Stimulated activated CD4-positive, alpha-beta T cell treated with anti-CD3 and anti-CD28 coated beads, Interleukin-12 subunit alpha, Interleukin-12 subunit beta, amount 100 ng/mL, for 48 hours (primary cell): ENCODE measurements at places on chromosomes 3 and 15.

- DNase-seq: no peak
Measured at GRCh38 chr3:128167646-128167972, 14.3 kb downstream of the EEFSEC start.

DNA sequence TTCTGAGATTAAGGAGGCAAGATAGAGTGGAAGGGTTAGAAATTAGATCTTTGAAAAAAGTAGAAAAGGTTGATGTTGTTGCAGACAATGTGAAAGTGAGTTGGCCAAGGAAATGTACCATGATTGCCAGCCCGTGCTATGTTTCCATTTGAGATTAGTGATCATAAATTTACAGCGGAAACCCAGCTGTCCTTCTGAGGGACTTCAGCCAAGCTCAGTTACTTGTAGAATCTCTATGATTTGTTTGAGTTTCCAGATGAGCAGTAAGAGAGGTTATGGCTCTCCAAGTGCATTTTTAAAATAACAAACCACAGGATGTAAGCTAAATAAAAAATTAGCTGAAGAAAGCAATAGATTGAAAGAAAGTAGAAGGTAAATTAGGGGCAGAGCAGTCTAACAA lies 54.2 kb upstream of the RBMS3 start:
- DNase-seq: no peak

DNA sequence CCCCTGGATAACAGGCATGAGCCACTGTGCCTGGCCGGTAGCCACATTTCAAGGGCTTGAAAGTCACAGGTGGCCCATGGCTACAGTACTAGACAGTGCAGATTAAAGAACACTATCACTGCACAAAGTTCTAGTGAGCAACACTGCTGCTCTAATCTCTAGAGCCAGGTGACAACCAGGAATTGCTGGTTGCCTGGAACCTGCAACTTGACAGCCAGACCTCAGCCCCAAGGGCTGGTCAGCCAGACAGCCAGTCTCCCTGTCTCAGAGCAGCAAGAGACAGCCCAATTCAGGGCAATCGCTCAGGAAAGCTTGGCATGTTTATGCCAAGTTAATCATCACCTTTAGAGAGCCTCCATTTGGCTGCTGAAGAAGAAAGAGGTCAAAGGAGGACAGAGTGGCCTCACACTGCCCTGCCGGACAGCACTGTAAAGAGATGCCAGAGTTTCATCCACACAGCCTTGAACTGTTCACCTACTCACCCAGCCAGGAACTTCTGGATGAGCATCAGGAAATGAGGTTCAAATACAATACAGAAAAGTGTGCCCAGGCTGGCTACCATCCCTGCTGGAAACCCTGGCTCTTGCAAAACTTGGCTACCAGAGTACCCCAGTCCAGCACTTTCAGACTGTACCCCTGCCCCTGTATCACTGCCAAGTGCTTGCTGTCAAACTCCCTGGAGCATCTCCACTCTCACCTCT lies 6.0 kb downstream of the CCDC12 start:
- DNase-seq: no peak

- DNase-seq: no peak
Measured at GRCh38 chr3:94172695-94173310, 109.9 kb downstream of the NSUN3 start.

DNA sequence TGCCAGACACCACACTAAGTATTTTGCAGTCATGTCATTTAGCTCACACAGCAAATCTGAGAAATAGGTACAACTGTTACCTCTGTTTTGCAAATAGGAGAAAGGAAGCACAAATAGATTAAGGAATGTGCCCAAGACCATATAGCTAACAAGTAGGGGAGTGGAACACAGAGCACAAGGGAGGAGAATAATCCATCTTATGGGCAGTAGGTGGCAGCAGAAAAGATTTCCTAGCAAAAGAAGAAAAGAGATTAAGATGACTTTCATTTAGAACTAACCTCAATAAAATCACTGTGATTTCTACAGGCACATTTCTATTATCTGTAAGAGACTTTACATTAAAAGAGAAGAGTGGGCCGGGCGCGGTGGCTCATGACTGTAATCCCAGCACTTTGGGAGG lies 49.1 kb downstream of the NR1I2 start:
- no peak for DNase-seq

DNA sequence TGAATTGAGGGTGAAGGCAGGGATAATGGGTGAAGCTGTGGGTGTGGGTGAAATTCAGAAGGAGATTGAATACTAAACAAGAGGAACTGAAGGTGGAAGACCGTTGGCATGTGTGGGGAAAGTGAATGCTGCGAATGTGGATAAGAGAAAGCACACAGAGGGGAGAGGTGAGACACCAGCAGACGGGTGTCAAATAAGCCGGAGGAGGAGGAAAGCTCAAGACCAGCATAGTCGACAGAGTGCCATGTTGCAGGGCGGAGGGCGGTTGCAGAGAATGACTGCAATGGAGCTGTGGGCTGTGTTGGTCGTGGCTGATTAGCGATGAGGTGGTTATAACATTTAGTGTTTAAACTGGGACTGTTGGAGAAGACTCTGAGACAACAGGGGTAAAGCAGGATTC lies 16.4 kb upstream of the HCN4 start:
- DNase-seq: no peak

- peak; percentile 48 for DNase-seq
Measured at GRCh38 chr3:50450209-50450921, 53.1 kb downstream of the CACNA2D2 start.

DNA sequence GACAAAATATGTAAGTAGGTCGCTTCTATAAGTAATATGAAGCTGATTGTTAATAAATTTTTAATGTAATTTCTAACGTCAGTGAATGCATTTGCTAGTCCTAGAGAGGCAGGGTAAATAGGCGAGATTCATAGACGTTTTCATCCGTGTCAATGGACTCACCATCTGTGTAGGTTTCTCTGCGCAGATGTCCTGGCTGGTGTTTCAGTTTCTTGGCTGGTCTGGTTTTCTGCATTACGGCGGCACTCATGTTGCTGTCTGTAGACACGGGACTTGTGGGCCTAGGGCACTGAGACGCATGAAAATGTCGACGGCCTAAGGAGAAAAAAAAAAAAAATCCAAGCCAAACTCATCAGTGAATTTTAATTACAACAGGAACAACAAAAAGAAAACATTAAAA lies 1153.3 kb downstream of the ROBO1 start:
- no peak for DNase-seq

GRCh38 chr3:10946526-10946925 lies 46.0 kb upstream of the SLC6A1 start:
- no peak for DNase-seq

DNA sequence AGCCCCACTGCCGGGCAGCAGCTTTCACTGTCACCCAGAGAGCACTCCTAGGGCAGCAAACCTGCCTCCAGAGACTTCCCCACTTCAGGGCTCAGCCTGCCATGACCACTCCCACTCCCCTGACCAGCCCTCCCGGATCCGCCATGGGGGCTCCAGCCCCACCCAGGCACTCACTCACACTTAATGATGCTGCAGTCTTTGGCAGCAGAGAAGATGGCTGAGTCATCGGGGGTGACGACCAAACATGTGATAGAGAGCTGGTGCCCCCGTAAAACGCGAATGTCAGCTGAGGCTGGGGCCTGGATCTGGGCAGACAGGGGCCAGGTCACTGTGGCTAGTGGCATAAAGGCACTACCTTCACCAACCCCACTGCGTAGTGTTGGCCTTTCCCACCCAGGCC lies 4.7 kb downstream of the RRP9 start:
- no peak for DNase-seq

- no peak for DNase-seq
Measured at GRCh38 chr15:81400640-81401236, 26.7 kb upstream of the TMC3 start.
